ENCODE measurements at places on chromosomes 11 and 22.
A peak's percentile ranks its signal among the peaks of the same experiment; 100 is the strongest.

DNA sequence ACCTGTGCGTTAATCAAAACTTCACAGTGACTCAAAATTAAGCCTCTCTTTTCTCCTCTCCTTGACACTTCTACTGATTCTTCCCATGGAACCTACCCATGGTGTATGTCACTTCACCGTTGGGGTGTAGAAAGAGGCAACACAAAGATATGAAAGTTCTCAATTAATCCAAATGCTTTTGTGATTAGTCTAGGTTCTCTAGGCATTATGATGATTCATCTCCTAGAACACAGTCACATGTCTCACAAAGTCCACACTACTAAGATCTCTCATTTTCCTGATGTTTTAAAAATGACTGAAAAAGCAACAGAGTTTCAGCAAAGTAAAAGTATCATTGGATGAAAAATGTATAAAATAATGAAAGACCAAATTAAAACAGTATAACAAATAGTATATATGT, 13.7 kb upstream of the SCGB2A2 start:
- DNase-seq, result no peak

GRCh38 chr11:88421530-88421929, 84.0 kb upstream of the CTSC start:
- no peak for DNase-seq

DNA sequence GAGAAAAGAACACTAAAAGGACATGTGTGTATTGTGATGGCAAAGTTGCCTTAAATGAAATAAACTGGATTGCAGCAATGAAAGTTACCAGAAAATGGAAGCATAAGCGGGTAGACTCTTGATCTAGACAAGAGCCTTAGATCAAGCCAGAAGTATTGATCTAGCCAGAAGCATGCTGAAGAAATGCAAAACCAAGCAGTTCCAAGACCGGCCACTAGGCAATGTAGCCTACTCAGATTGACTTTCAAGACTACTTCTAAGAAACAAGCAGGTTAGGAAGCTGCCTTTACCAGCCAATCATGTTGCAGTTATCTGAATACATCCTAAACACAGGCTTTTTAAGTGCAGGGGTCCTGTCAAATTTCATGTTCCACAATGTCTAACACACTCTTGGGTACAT, 54.6 kb downstream of the KCNA4 start:
- DNase-seq, result no peak

DNA sequence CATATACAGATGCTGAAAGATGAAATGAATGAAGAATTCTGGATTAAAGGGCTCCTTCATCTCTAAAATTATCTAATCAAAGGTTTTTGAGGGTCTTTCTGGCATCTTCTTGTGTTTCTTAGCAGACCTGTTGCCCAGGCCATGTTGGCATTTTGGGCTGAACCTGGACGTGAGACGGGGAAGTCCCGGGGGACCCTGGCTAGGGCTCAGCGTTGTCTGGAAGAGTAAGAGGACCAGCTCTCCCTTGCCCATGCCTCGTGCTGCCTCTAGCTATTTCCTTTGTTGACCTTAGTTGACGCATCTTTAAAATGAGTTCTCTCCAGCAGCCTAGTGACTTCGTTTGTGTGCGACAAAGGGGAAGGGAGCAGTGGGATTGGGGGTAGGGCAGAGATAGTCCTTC, 152.2 kb downstream of the ST3GAL4 start:
- no peak for DNase-seq

- no peak for DNase-seq
Observed at GRCh38 chr22:23250056-23250784, 69.9 kb downstream of the BCR start.

GRCh38 chr11:68632802-68633201, 51.5 kb upstream of the GAL start:
- peak; percentile 20 for DNase-seq

DNA sequence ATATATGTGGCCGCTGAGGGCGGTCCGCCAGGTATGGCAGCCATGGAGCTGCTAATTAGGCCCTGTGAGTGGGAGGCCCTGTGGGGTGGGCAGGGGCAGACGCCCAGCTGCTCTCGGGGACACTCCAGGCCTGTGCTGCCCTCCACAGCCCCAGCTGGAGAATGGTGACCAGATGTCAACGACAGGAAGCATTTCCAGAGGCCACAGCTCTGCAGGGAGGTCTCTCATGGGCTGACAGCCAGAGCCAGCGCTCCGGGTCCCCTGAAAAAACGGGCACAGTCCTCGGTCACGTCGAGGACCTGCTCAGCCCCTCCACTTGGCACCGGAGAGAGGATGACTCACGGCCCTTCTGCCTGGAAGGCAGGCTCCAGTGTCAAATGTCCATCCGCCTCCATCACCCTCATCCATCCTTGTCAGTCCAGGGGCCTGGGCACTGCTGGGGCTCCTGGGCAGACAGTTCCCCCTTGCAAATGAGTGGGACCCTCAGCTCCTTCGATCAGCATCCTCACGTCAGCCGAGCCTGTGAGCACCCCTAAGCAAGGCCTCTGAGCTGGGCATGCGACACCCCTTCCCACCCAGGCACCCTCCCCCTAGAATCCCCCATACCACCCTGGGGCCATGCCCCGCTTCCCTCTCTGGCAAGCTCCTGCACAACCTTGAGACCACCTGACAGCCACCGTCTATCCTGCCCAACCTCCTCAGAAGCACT, 1.9 kb downstream of the BID start:
- no peak for DNase-seq

GRCh38 chr11:76705826-76706225, 35.3 kb upstream of the LRRC32 start:
- DNase-seq, result no peak

GRCh38 chr11:96127596-96127959, 203.7 kb upstream of the MTMR2 start:
- no peak for DNase-seq

DNA sequence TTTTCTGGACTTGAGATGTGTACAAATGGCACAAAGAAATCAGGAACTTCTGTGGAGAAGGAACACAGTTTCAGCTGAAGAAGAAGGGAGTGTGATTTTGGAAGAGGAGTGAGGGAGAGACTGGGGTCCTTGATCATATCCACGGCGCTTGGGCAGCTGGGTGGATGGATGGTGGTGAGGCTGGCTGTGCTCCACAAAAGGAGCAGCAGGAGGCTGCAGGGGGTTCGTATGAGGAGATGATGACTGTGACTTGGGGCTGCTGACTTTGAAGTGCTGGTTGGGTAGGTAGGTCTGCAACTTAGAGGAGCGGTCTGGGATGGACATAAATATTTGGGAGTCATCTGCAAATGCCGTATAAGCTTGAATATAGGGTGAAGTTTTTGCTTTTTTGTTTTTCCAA, 1.3 kb upstream of the DCHS1 start:
- DNase-seq, result no peak

DNA sequence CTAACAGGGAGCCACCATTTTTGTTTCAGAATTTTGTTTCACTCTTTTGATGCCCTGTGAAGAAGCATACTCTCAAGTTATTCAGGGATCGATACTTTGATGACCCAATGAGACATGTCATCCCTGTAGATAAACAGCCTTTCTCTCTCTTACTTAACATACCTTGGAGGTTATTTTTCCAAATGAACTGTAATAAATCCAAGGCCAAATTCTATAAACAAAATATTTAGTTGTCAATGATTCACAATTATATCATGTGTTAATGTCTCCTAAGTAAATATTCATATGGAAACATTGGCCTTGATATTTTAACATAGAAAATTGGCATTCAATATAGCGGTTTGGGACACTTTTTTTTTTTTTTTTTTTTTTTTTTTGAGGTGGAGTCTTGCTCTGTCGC, 97.5 kb downstream of the LUZP2 start:
- no peak for DNase-seq
